ENCODE measurements at places on chromosomes 5 and 9. TPM values are rescaled to one million over a fixed set of nuclear protein-coding genes. Genes with fewer than 3 reads are reported as not detected.
A peak's percentile ranks its signal among the peaks of the same experiment; 100 is the strongest.

DNA sequence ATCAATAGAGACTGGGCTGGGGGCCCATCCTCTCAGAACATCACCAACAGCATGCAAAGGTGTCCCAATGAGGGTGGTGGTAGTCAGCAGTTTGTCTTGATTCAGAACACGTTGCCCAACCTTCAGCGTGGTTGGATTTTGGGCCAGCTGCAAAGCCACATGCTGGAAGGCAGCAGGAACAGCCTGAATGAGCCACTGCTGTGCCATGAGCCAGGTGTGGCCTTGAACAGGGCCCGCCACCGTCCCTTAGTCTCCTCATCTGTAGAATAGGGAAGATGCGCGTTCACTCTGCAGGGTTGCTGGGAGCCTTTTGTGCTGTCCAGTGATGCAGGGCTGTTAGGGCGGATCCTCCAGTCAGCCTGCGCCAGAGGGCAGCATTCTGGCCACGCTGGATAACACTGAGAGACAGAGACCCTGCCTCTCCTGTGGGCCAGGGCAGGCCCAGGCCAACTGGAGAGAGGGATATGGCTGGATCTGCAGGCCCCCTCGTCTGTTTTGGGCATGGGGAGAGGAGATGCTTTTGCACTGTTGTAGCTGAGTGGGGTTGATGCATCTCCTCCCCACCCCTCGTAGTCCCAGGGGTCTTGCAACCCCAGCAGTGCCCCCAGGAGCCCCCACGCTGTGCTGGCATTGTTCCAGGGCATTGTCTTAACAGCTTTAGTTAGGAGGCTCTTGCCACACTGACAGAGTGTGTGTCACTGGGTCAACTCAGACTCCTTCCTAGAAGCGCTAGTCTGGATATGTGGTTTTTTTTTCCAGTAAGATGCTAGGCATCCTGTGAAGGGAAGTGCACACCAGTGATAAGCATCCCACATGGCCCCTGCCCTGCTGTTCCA, 42.1 kb downstream of the SLC46A2 start:
- no peak for DNase-seq

DNA sequence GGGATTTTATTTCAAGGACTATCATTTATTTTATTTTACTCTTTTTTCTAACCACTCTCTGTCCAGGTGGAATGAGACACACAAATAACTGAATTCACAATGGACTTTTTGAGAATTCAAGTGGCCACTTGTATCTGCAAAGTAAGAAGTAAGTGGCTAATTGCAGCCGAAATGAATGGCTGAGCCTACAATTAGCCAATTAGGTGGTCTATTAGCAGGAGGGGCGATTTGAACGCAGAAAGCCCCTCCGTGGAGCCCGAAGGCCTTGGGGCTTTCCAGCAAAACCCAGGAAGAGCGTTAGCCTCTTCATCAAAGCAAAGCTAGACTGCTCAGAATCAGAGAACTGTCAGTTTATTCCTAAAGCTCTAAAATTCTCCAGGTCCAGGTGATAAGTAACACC, 176.9 kb downstream of the EBF1 start:
- no peak for DNase-seq

DNA sequence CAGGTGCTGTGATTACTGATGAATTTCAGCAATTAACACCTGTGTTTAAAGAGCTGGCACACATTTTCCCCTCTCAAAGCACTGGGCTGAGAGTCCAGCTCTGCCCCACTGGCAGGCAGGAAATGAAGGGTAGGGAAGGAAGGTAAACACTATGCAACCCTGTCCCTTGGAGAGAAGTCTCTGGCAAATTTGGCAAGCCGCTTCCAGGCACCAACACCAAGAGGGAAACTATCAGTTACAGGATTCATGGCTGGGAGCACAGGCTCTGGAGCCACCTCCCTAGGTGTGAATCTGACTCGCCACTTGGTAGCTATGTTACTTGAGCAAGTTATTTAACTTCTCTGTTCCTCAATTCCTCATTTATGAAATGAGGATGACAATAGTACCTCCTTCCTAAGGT, 3.3 kb downstream of the ANKS6 start:
- DNase-seq: no peak

GRCh38 chr5:172528440-172528839, 74.1 kb upstream of the SH3PXD2B start:
- no peak for DNase-seq

DNA sequence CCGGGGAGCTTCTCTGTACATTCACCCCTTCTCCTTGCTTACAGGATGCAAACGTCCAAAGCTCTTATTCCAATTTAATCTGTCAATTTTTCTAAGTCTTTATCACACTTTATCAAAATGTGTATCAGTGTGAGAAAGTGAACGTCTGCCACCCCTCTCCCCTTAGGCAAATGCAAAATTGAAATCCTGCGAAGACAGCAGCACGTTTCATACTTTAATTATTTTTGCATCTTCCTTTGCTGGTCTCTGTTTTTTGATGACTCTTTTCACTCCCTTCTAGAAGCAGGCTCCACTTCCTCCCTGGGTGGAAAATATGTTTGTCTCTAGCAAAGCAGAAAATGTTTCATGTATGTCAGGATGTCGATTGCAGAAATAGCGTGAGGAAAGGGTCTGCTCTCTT, 576.5 kb upstream of the BRINP1 start:
- DNase-seq: no peak

DNA sequence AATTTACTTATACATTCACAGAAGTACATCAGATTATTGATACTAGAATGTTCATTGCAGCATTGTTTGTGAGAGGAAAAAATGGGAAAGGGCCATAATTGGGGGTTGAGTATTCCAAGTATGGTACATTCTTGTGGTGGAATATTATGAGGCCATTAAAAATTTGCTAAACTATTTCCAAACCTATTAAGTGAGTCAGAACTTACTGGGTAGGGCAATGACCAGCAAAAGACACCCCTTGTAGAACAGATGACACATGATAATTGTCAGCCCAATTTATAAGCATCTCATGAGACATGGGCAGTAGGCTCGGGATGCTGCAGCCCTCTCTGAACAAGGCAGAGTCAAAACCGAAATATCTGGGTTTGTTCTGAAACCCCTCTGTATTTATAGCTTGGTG, 192.6 kb upstream of the IL12B start:
- DNase-seq: no peak

- DNase-seq: no peak
Measured at GRCh38 chr5:129447968-129448367, 12.1 kb upstream of the ADAMTS19 start.

DNA sequence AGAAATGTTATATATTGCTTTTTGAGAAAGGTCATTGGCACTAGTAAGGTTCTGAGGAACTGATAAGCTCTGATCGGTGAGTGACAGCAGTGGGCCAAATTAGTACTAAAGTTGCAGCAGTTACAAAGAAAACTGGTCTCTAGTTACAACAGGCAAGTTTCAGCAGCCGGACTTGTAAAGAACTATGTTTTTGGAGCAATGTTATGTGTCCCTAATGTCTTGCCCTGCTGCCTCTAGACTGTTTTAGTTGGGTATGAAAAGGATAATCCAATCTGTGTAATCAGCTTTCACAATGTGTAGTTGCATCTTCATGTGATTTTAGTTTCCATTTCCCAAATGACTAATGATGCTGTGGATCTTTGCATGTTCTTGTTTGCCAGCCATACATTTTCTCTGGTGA, 113.5 kb downstream of the CAMK4 start:
- DNase-seq: no peak

LHX6 gene
- 20.9 TPM for total RNA-seq

TYRP1 gene
- not detected for total RNA-seq

IL31RA gene
- not detected for total RNA-seq

CDX1 gene
- total RNA-seq: 0.35 TPM

DNA sequence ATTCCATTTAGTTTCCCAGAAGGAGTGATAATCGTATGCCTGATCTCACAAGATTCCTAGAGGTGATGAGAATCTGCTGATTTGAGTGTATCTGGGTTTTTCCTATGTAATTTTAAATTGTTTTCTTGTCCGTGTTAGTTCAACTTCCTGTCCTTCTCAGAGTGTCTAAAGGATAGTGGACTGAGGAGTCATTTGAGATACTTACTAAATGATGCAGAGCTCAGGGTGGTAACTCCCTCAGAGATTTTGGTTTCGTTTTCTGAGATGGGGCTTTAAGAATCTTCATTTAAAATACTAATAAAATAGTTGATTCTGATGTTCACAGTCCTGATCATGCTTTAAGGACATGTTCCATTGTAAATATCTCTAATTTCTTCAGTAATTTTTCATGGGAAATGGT, 30.3 kb downstream of the MELK start:
- DNase-seq: no peak

GRCh38 chr9:112245126-112245525, 70.0 kb upstream of the SUSD1 start:
- DNase-seq: no peak

DNA sequence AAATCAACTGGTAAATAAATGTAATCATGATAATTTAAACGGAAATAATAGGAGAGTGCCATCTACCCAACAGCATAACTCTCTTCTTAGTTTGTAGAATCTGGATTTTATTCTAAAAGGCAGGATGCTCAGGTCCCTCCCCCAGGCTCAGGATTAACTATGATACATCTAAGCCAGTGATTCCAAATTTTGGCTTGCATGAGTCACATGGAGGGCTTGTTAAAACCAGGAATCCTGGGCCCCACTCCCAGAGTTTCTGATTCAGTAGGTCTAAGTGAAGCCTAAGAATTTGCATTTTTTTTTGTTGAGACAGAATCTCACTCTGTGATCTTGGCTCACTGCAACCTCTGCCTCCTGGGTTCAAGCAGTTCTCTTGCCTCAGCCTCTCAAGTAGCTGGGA, 62.3 kb upstream of the ZFR start:
- DNase-seq: no peak

ADAM19 gene
- total RNA-seq: 9.4 TPM

GRCh38 chr5:145792840-145793239, 42.3 kb downstream of the PRELID2 start:
- DNase-seq: no peak

DNA sequence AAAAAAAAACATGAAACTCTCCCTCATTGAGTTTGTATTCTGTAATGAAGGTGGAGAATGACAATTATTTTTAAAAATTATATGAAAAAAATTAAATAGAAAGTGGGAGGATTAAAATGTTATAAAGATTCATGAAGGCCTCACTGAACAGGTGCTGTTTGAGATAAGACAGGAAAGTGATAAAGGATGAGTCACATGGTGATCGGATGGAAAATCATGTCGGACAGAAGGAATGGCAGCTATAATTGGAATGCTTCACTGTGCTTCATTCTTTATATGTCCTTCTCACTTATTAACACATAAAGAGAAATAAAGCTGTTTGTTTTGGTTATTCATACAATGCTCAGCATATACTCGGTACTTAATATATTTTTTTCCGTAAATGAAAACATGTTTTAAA, 464.5 kb upstream of the RGMB start:
- DNase-seq: no peak

ZSWIM6 gene
- total RNA-seq: 12.5 TPM

DNA sequence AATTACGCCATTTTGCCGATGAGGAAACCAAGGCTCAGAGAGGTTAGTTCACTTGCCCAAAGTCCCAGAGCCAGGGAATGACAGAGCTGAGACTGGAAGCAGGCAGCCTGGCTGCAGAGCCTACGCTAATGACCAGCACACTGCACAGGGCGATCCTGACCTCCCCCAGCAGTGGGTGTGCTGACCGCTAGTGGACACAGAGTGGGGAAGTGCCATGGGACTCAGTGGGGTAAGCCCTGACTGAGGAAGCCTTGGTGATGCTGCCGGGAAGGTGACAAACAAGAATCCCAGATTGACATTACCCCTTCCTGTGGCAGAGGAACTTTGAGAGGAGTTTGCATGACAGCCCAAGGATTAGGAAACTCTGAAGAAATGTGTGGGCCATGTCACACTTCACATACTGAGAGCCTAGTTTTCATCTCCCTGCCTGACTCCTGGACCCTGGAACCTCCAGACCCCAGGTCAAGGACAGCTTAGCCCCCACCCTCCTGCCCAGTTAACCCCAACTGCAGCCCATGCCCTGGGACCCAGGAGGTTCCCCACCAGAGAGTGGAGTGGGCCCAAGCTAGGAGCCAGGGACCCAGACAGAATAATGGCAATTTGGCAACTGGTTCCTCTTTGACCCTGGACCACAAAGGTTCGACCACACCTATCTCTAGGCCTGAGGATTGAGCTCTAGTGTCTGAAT, 19.7 kb upstream of the CSF1R start:
- DNase-seq: peak; percentile 69

NAIP gene
- 51.4 TPM for total RNA-seq

DPYSL3 gene
- total RNA-seq: 52.4 TPM

- no peak for DNase-seq
Measured at GRCh38 chr5:2267991-2268390, 385.3 kb upstream of the IRX4 start.

DNA sequence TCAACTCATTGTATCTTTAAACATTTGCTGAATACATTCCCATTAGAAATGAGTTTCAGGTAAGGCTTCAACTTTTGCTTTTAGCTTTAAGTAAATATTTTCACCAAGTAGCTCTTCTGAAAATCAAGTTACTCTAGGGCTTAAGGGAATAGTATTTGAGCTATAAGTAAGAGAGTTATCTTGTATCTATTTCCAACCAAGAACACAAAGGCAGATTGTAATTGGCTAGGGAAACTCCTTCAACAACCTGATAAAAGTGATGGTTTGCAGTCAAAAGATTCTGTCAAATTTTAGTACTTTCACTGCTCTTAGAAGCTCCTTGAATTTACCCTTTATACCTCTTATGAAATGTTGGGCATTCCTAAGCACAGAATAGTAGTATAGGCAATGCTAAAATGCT, 13.0 kb downstream of the ELL2 start:
- DNase-seq: no peak

DNA sequence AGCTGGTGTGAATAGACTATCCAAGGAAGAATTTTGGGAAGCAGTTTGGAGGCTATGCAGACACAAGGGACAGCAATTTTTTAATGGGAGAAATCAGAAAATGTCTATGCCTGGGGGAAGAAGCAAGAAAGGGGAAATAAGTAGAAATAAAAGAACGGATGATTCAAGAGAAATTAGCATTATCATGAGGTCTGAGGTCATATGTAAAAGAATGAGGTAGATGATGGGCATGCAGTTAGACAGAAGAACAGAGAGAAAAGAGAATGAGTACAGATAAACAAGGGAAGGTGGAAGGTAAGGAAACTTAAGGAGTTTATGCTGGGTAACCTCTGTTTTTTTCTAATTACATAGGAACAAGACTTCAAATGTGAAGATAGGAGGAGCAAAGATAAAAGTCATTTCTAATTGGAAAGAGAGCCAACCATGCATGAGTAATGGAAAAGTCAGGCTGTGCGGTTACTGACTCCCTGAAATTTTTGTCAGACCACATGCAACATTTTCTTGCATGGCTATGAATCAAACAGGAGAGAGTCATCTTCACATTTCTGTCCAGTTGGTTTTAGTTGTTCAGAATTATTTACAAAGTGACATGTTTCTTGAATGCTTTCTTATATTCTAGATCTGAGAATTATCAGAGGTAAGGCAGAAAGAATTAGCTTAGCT, 101.0 kb upstream of the PIK3R1 start:
- no peak for DNase-seq

KCNN2 gene
- not detected for total RNA-seq

C5orf58 gene
- not detected for total RNA-seq

Measured in mesenteric fat pad (tissue), 1 donor.